ENCODE measurements at places on chromosomes 16 and 17.

- no peak overlapping the region for H3K4me3 ChIP-seq
- peaks cover 11% of the 10 kb centered on the region for H3K4me1 ChIP-seq
- H3K27me3 ChIP-seq: peaks cover 5% of the 10 kb centered on the region
- no peak overlapping the region for H3K27ac ChIP-seq
- DNase-seq: no peak
These were observed 2.1 kb upstream of the KRTAP3-2 start for GRCh38 chr17:41001795-41002194.

- H3K36me3 ChIP-seq: peaks cover 13% of the 10 kb centered on the region
- H3K4me1 ChIP-seq: peaks cover 51% of the 10 kb centered on the region
- H3K4me3 ChIP-seq: peak overlapping the region; percentile 3
- H3K27me3 ChIP-seq: peaks cover 14% of the 10 kb centered on the region
These were observed 157.9 kb downstream of the RPTOR start for GRCh38 chr17:80702315-80703141.

DNA sequence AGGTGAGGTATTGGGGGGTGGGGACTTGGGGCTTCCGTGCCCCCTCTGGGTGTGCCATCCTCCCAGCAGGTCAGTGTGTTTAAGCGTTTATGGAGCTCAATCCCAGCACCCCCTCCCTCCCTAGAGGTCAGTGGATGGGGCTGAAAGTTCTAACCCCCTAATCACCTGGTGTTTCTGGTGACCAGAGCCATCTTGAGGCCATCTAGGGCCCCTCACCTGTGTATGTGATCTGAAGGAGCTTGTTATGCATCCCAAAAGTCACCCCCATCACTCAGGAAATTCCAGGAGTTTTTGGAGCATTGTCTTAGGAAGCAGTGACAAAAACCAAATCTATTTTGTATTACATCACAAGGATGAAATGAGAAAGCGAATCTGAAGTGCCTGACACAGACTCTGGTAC is 67.8 kb upstream of the NOL11 start:
- H3K4me3 ChIP-seq: no peak overlapping the region
- DNase-seq: no peak

DNA sequence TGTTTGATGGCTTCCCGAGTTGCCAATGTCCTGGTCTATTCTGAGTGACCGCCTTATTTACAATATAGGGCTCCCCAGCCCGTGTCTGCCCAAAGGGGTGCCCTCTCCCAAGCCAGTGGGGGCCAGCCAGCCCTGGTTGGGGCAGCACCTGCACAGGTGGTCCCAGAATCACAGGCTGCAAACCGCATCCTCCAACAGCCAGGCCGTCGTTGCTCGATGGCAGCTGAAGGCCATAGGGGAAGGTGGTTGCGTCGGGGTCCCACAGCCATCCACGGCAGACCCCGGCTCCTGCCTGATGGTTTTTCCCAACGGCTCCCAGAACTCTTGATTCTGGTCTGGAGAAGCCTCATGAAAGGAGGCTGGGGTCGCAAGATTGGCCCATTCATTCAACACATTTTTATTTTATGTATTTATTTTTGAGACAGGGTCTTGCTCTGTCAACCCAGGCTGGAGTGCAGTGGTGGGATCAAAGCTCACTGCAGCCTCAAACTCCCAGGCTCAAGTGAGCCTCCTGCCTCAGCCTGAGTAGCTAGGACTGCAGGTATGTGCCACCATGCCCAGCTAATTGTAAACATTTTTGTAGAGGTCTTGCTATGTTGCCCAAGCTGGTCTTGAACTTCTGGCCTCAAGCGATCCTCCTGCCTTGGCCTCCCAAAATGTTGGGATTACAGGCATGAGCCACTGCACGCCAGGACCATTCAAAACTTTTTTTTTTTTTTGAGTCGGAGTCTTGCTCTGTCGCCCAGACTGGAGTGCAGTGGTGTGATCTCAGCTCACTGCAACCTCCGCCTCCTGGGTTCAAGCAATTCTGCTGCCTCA is 79.0 kb upstream of the TOB1 start:
- peaks cover 13% of the 10 kb centered on the region for H3K27me3 ChIP-seq
- H3K4me3 ChIP-seq: no peak overlapping the region
- peaks cover 32% of the 10 kb centered on the region for H3K4me1 ChIP-seq
- H3K36me3 ChIP-seq: no peaks in the 10 kb centered on the region
- DNase-seq: no peak
- no peak overlapping the region for H3K27ac ChIP-seq

GRCh38 chr17:9456330-9456729 is 119.3 kb downstream of the STX8 start:
- no peak overlapping the region for H3K4me3 ChIP-seq
- peaks cover 7% of the 10 kb centered on the region for H3K36me3 ChIP-seq
- H3K4me1 ChIP-seq: peaks cover 6% of the 10 kb centered on the region

DNA sequence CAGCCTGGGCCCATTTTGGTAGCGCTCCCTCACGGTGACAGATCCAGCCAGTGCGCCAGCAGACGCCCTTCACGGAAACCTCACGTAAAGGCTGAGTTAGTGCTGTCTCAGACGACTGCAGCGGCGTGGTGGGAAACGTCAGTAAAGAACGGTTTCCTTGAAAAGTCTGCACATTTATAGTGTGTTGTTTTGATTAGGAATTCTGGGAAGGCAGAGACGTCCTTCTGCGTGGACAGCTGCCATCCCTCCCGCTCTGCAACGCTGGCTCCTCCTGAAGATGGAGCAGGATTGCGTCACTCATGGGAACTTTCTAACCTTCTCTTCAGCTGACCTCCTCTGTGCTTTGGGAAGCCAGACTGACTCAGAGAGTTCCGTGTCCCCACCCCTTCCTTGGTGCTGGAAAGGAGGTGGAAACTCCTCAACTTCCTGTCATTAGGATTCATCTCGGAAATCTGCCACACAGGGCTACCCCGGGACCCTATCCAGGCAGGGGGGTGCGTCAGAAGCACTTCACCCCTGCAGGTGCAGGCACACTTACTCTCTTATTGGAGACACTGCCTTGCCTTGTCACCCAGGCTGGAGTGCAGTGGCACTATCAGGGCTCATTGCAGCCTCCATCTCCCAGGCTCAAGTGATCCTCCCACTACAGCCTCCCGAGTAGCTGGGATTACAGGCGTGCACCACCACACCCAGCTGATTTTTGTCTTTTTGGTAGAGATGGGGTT is 24.3 kb upstream of the CRISPLD2 start:
- no peak for DNase-seq
- H3K27ac ChIP-seq: no peak overlapping the region
- no peak overlapping the region for H3K4me3 ChIP-seq
- H3K4me1 ChIP-seq: peaks cover 22% of the 10 kb centered on the region
- H3K27me3 ChIP-seq: peaks cover 2% of the 10 kb centered on the region

- H3K27me3 ChIP-seq: peaks cover 1% of the 10 kb centered on the region
- H3K36me3 ChIP-seq: no peaks in the 10 kb centered on the region
- H3K4me3 ChIP-seq: no peak overlapping the region
- H3K4me1 ChIP-seq: peaks cover 23% of the 10 kb centered on the region
These were observed 13.0 kb downstream of the MGRN1 start for GRCh38 chr16:4637501-4638166.

- H3K27me3 ChIP-seq: peaks cover 1% of the 10 kb centered on the region
- H3K27ac ChIP-seq: peak overlapping the region; percentile 59
- DNase-seq: no peak
- H3K4me1 ChIP-seq: peaks cover 19% of the 10 kb centered on the region
- H3K36me3 ChIP-seq: no peaks in the 10 kb centered on the region
- peak overlapping the region; percentile 86 for H3K4me3 ChIP-seq
These were observed 6.2 kb downstream of the MPP2 start for GRCh38 chr17:43900858-43901754.

GRCh38 chr17:29019475-29020181 is 13.8 kb upstream of the SEZ6 start:
- no peak for DNase-seq
- no peaks in the 10 kb centered on the region for H3K36me3 ChIP-seq
- peaks cover 16% of the 10 kb centered on the region for H3K4me1 ChIP-seq
- peaks cover 6% of the 10 kb centered on the region for H3K27me3 ChIP-seq
- H3K4me3 ChIP-seq: peak overlapping the region; percentile 35

DNA sequence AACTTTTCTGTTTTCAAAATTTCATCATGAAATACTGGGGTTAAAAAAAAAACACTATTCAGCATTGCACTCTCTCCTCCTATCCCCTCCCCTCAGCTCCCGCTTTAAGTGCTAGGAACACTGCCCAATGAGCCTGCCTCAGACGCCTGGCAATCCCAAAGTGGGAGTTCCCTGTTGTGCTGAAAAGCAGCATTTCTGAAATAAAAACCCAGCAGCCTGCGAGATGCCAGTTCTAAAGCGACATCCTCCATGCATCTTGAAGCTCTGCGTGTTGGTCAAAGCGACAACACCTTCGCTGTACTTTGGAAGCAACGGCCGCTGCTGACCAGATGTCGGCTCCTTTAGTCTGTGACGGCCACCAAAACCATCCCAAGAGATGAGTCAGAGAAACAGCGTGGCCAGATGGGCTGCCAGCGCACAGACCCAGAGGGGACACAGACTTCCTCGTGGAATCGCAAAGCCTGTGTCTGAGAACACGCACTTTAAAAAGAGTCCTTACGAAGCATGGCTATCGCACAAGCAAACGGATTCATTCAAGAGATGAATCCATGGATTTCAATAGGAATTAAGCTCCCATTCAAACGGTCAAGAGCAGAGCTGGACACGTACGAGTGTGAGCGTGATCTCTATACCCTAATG is 32.8 kb downstream of the FBXO31 start:
- H3K36me3 ChIP-seq: no peaks in the 10 kb centered on the region
- peaks cover 40% of the 10 kb centered on the region for H3K4me1 ChIP-seq
- peak overlapping the region; percentile 99 for H3K27ac ChIP-seq
- H3K27me3 ChIP-seq: peaks cover 7% of the 10 kb centered on the region
- H3K4me3 ChIP-seq: peak overlapping the region; percentile 82

DNA sequence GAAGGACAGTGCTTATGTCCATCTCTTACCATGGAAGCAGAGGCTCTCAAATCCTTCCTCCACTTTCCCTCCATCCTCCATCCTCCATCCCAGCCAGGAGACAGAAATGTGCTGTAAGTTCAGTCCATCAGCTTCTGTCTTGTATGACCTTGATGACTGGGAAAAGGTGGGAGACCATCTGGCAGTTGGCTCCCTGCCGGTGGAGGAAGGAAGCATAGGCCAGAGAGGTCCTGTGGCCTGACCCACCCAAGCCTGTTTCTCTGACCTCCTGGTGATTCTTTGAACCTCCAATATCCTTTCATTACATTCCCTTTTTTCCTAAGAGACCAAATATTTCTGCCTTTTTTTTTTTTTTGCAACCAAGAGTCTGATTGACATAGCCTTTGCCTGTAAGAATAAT is 215.3 kb downstream of the ABCC12 start:
- DNase-seq: no peak
- no peaks in the 10 kb centered on the region for H3K36me3 ChIP-seq
- H3K27ac ChIP-seq: no peak overlapping the region

- no peaks in the 10 kb centered on the region for H3K36me3 ChIP-seq
- peak; percentile 46 for DNase-seq
- peaks cover 5% of the 10 kb centered on the region for H3K27me3 ChIP-seq
- H3K27ac ChIP-seq: no peak overlapping the region
These were observed 12.4 kb upstream of the KATNB1 start for GRCh38 chr16:57723170-57723569.

- no peaks in the 10 kb centered on the region for H3K36me3 ChIP-seq
- H3K27ac ChIP-seq: no peak overlapping the region
- peak overlapping the region; percentile 88 for H3K4me3 ChIP-seq
- DNase-seq: no peak
- peaks cover 5% of the 10 kb centered on the region for H3K4me1 ChIP-seq
These were observed 7.4 kb upstream of the MT1E start for GRCh38 chr16:56618138-56618537.

DNA sequence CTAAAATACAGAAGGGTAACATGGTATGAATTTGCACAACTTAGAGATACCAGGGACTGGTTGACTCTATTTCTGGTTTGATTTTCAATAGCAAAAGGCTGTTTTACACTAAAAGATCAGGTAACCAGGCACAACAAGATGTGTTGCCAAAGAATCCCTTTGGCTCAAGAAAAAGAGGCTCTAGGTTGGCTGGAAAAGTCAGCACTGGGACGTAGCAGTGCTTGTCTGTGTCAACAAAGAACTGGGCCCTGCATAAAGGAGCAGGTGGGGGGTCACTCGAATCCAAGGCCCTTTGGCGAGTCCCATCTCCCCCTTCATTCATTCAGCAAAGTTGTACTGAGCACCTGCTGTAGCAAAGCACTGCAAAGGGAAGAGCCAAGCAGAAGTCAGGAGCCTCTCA is 18.4 kb downstream of the SDR42E1 start:
- no peak overlapping the region for H3K4me3 ChIP-seq
- peaks cover 6% of the 10 kb centered on the region for H3K36me3 ChIP-seq
- DNase-seq: no peak
- H3K27me3 ChIP-seq: no peaks in the 10 kb centered on the region

DNA sequence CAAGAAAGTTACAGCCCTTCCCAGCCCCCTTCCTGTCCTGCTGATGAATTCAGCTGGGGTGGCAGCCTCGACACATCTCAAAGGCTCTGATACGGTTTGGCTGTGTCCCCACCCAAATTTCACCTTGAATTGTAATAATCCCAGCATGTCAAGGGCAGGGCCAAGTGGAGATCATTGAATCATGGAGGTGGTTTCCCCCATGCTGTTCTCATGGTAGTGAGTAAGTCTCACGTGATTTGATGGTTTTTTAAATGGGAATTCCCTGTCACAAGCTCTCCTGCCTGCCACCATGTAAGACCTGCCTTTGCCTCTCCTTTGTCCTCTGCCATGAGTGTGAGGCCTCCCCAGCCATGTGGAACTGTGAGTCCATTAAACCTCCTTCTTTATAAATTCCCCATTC is 163.2 kb upstream of the FOXF1 start:
- DNase-seq: no peak
- no peak overlapping the region for H3K27ac ChIP-seq
- no peaks in the 10 kb centered on the region for H3K36me3 ChIP-seq
- H3K4me1 ChIP-seq: peaks cover 4% of the 10 kb centered on the region
- no peak overlapping the region for H3K4me3 ChIP-seq
- peaks cover 4% of the 10 kb centered on the region for H3K27me3 ChIP-seq

GRCh38 chr17:79651761-79652160 is 40.9 kb upstream of the RBFOX3 start:
- peak overlapping the region; percentile 11 for H3K27ac ChIP-seq
- H3K27me3 ChIP-seq: peaks cover 2% of the 10 kb centered on the region
- DNase-seq: no peak
- H3K4me1 ChIP-seq: peaks cover 15% of the 10 kb centered on the region

DNA sequence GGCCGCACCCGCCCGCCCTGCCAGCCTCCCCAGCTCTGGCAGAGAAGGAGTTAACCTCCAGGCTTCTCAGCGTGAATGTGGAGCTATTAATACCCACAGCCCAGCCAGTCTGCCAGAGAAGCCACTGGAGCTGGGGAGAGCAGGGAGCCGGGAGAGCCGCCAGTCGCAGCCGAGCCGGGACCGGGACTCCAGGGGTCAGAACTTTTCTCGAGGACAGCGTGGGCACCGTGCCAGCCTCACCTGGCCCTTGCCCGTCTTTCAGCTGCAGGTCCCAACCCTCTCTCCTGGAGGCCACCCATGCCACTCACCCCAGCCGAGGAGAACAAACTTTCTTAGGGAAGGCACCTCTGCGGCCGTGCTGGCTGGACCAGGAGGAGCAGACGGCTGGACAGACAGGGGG is 33.8 kb upstream of the SBK1 start:
- no peaks in the 10 kb centered on the region for H3K36me3 ChIP-seq
- peaks cover 4% of the 10 kb centered on the region for H3K27me3 ChIP-seq
- no peak overlapping the region for H3K27ac ChIP-seq
- H3K4me1 ChIP-seq: peaks cover 18% of the 10 kb centered on the region

GRCh38 chr16:29683543-29684090 is 4.6 kb downstream of the QPRT start:
- peaks cover 5% of the 10 kb centered on the region for H3K4me1 ChIP-seq
- DNase-seq: no peak
- H3K36me3 ChIP-seq: no peaks in the 10 kb centered on the region
- H3K27me3 ChIP-seq: peaks cover 6% of the 10 kb centered on the region
- H3K27ac ChIP-seq: no peak overlapping the region
